Activated T-helper 1 cell treated with anti-CD3 and anti-CD28 coated beads, Interleukin-2, amount 50 U/mL, for 16 hours (primary cell): ENCODE measurements at places on chromosomes 1 and 21.

DNA sequence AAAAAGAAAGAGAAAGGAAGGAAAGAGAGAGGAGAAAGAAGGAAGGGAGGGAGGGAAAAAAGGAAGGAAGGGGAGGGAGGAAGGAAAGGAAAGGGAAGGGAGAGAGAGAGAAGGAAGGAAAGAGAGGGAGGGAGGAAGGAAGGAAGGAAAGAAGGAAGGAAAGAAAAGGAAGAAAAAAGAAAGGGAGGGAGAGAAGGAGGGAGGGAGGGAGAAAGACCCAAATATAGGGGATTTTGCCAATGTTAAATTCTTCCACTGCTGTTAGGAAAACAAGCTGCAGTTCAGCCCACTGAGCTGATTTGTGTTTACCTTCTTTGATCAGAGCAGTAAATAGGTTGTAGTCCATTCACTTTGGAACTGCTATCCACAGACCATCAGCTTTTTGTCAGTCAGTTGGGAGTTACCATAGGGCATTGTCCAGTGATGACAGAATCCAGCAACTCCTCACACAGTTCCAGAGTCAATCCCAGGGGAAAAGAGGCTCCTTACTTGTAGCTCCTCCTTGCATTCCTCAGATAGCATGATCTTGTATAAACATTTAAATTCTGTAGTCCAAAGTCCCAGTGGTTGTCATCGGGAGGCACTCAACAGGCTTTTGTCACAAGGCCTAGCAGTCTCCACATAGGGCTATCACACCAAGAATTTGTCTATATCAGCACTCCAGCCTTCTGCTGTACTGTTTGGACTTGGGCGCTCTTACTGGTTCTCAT is 13.5 kb upstream of the PPP1R8 start:
- no peak for DNase-seq

DNA sequence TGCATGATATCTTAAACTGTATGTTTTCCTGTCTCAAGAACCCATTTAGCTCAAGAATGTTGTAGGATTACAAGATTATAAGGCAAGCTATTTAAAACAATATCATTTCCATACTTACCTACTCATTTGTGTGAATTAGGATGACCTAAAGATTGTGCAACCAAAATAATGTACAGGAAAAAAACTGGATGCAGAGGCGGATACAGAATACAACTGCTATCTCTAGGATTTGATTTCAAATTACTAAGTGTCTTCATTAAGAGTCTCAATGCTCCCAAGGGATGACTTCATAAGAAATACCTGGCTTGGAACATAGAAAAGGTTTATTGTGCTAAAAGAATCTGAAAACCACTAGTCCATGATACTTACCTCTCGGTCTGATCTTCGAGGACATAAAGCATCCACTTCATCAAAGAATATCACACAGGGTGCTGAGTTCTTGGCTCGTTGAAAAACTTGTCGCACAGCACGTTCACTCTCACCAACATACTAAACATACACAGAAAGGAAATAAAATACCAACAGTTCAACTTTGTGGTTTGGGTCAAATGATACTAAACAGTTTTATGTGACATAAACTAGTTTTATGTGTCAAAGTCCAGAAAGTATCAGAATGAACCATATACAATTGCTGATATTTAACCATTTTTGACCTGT is 54.9 kb downstream of the NVL start:
- no peak for DNase-seq

DNA sequence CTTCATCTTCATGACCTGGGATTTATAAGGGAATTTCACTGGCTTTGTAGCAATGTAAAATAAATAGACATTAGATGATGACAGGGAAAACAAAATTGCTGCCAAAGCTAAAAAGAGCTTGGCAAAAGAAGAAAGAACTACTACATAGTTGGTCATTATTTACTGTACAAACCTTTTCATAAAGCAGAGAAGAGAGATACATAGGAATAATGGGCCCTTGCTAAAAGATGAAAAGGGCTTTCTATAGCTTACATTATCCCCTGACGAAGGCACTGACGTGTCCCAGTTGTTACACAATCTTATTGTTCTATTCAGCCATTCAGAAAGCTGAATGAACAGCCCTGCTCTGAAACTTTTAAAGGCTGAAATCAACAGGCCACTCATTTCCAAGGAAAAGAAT is 57.1 kb downstream of the ZC3H11B start:
- DNase-seq, result no peak

- no peak for DNase-seq
These were observed 8.0 kb upstream of the FAM20B start for GRCh38 chr1:179017383-179018326.

- DNase-seq, result no peak
These were observed 14.6 kb downstream of the ARHGEF10L start for GRCh38 chr1:17553975-17554700.

- no peak for DNase-seq
These were observed 17.1 kb upstream of the PINK1 start for GRCh38 chr1:20615946-20616846.

DNA sequence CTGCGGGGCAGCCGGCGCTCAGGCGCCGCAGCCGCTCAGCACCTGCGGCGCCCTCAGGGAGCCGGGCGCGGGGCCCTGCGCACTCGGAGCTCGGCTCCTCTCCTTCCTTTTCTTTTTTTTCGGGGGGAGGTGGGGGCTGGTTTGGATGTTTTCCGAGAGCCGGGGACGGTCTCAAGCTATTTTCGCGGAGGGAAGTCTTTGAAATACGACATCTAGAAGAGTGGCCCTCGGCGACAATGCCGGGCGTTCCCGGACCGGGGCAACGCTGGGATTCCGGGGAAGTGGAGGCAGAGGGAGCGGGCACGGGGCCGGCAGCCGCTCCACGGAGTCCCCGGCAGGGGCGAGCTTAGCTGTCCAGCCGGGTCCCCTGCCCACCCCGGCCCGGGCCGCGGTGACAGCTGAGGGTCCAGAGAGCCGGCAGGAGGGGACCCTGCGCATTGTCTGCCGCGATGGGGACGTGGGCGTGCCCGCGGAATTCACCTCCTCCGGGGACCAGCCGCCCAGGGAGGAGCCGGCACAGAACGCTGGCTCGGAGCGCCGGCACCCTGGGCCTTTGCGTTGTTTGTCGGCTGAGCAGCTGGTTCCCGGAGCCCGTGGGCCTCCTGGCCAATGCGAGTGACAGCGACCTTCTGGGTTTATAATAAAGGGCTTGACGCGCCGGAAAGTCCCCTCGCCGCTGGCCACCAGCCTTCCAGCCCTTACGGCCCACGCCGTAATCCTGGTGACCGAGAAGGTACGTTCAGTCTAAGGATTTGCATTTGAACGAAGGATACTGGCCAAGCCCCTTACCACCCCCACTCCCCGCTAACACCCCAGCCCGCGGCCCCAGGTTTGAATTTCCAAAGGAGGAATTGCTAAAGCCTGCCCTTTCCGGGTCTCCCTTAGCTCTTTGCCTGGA is 582 bp downstream of the SLC37A1 start:
- DNase-seq, result peak; percentile 33

DNA sequence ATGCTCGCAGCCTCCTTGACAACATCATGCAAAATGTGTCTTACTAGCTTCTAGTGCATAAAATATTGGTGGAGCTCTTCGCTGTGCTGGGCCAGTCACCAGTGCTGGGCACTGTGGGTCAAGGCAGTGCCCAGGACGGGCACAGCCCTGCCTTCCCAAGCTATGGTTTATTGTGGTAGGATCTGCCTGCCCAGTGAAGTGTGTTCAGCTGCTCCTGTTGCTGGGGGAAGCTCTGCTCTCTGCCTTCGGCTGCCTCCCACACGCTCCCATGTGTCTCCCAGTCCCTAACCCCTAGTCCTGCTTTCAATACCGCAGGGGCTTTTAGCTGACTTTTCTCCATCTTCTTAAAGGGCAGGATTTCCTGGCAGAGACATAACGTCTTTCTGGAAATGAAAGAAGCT is 15.7 kb downstream of the EPHX1 start:
- DNase-seq, result no peak

DNA sequence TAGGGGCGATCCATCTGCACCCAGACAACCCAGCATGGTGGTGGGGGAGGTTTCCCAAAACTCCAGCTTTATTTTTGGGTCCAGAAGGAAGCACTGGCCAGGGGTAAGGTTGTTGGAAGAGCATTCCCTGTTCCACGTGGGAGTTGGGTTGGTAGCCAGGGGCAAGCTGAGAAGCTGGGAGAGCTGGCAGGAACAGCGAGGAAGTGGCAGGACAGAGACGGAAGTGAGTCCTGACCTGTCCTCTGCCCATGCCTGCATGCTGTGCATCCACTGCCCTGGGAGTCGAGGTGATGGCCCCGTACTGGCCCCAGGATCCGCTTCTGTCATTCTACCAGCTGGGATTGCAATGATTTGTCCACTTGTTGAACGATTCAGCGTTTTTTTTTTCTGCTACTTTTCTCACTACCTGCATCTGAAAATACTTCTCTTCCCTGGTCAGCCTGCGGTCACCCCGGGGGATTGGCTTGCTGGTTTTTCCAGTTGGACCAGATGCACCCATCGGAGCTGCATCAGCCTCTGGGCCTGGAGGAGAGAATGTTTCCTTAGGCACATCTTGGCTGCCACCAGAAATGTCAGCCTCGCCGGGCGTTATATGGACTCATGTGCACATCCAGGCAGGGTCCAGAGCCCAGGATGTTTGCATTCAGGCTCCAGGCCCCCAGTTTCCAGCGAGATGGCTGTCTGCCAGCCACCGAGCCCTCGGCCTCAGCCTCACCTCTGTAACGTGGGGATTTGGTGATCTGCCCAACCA is 28.3 kb upstream of the TMPRSS2 start:
- no peak for DNase-seq

DNA sequence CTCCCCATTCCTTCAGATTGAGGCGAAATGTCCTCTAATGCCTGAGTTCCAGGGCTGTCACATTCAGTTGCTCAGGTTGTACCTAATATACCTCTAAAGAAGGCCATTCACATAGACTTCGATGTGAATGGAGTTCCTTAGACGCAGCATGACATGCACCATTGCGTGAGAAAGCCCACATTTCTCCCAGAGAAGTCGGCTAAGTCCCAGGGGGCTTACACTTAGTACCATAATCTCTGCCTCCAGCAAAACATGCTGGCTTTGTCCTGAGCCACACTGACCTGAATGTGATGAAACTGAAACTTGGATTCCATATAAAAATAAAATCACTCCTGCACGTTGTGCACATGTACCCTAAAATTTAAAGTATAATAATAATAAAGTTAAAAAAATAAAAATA is 23.2 kb upstream of the SLC2A1 start:
- no peak for DNase-seq

- no peak for DNase-seq
These were observed 163.9 kb downstream of the HUNK start for GRCh38 chr21:32036756-32037155.

DNA sequence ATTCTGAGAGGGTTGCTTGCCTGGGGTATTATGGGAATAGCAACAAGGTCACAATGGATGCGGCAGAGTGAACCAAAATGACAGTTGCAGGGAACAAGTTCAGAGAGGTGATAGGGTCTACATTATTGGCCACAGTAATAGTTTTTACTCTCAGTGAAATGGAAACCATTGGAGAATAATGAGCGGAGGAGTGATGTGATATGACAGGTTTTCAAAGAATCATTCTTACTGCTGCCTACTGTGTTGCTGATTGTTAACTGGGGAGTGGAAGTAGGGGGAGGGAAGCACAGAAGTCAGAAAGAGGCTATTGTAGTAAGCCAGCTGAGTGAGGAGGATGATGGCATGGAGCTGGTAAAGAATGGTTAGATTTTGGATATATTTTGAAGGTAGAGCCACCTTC is 195.2 kb upstream of the HOOK1 start:
- no peak for DNase-seq
